Activated T-helper 1 cell treated with Interleukin-2 at 50 U/mL for 16 hours (primary cell): ENCODE measurements at places on chromosomes 11 and 22.
A peak's percentile ranks its signal among the peaks of the same experiment; 100 is the strongest.

DNA sequence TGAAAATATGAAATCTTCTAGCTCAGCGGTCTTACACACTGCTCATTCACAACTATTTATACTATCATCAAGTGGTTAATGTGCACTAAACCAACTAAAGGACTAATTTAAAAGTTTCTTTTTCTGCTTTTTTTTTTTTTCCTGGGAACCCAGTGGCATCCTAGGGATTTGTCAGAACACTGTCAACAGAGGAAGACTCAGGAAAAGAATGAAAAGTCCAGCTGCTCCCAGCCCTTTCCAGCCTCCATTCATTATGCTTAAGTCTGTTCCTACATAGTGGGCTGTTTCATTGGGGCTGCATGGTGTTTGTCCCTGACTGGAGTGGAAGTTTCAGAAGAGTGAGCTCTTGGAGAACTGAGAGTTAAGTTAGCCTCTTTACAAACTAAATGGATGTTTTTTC lies 391.1 kb downstream of the AASDHPPT start:
- no peak for DNase-seq

GRCh38 chr11:42526426-42526825 lies 785.4 kb upstream of the API5 start:
- DNase-seq: no peak

- no peak for DNase-seq
Observed at GRCh38 chr11:1225386-1226225, 2.7 kb downstream of the MUC5B start.

DNA sequence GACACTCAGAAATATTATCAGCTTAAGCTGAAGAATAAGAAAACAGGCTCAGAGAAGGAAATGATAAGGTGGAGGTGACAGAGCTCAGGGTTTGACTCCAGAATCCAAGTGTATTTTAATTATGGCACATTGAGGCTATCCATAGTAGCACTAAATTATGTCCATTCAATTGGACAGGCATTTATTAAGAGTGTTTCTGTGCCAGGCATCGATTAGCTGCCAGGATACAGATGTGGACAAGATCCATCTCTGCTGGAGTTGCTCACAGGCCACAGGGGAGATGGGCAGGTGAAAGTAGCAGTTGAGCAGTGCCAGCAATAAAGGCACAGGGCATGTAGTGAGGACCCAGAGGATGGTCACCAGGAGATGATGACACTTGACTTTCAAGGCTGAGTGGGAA lies 592.5 kb downstream of the INSC start:
- DNase-seq: no peak

GRCh38 chr11:10926801-10927211 lies 69.0 kb upstream of the ZBED5 start:
- no peak for DNase-seq

DNA sequence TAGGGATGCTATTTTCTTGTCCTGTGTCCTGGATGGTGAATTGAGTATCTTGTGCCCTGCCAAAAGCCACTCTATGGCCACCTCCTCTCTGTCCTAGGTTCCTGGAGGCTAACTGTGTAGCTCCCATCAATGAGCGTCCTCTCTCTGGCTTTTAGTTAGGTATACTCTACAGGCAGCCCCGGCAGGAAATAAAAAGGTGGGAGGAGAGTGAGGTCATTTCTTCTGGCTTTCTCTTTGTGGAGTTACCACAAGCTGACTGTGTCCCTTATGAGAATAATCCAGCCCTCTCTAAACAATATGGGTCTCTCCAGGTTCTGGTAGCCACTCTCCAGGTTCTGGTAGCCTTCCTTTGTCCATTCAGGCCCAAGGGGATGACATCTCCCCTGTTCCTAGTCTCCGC lies 11.7 kb upstream of the ASPHD2 start:
- DNase-seq: no peak

GRCh38 chr11:133306019-133306418 lies 226.3 kb downstream of the OPCML start:
- no peak for DNase-seq

DNA sequence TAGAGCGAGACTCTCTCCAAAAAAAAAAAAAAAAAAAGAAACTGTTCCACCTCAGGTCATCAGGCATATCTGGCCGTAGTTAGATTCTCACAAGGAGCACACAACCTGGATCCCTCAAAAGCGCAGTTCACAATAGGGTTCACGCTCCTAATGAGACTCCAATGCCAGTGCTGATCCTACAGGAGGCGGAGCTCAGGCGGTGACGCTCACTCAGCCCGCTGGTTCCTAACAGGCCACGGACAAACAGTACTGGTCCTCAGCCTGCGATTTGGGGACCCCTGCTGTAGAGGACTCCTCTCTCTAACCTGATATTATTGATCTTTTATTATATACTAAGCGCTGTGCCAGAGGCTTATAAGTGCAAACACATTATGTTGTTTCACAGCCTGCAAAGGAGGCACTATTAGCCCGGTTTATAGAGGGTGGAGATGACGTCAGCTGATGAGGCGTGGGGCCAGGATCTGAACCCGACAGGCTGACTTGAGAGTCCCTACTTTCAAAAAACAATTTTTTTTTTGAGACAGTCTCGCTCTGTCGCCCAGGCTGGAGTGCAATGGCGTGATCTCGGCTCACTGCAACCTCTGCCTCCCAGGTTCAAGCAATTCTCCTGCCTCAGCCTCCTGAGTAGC lies 4.9 kb upstream of the MAFF start:
- DNase-seq: no peak

DNA sequence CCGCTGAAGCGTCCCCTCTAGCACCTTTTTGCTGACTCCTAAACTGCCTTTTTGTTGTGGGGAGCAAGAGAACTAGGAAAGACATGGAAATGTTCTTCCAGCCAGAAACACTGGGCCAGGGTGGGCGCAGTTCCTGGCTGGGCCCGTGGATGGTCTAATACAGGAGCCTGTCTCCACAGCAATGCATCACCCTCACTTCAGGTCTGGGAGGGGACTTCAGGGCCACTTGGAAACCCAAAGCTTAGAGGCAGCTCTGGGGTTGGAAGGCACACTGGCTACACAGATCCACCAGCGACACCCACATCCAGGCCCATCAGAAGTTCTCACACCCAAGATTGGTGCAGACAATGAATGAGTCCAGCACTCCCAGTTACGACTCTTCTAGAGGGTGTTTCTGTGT lies 120.3 kb downstream of the ETS1 start:
- DNase-seq: no peak

DNA sequence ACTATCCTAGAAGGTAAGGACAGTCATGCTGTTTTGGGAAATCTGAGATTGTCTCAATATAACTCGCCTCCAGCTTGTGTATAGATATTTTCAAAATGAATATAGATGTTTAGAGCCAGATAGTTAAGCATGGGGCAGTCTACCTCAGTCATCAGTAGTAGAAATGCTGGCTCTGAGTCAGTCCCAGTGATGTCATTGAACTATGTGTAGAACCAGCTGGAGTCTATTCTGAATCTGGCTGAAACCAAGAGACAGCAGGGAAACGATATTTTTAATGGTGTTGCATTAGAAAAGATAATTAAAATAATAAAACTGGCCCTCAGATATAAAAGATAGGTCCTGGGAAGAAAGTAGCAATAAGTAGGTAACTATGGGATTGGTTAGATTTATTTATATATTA lies 25.9 kb downstream of the PIWIL4 start:
- no peak for DNase-seq

- DNase-seq: no peak
Observed at GRCh38 chr11:47606731-47607130, 12.5 kb upstream of the C1QTNF4 start.

GRCh38 chr11:534396-535209 lies 773 bp downstream of the HRAS start:
- no peak for DNase-seq

GRCh38 chr11:128550261-128550821 lies 37.0 kb downstream of the ETS1 start:
- DNase-seq: no peak

DNA sequence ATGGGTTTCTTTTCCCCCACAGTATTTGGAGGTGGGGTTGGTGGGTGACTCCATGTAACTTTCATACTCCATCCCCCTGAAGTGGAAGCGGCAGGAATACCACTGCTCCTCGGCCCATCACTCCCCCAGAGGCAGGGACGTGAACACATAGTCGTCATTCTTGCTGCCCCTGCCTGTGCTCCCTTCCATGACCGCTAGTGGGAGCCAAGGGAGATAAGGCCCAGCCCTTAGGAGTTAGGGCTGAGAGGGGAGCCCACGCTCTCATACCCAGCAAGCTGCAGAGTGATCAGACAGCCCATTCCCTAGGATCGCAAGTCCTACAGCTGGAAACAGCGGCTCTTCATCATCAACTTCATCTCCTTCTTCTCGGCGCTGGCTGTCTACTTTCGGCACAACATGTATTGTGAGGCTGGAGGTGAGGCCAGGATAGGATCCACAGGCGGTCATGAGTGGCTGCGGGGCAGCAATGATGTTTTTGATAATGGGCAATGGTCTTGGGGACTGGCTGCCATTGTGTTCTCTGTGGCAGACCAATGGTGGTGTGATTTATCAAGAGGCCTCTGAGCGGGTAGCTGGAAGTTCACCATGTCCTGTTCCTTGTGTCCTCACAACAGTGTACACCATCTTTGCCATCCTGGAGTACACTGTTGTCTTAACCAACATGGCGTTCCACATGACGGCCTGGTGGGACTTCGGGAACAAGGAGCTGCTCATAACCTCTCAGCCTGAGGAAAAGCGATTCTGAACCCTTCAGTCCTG lies 15.9 kb downstream of the RHOG start:
- DNase-seq: peak; percentile 62

GRCh38 chr11:60854847-60855725 lies 664 bp downstream of the PTGDR2 start:
- no peak for DNase-seq

GRCh38 chr11:33912405-33913361 lies 20.8 kb upstream of the LMO2 start:
- no peak for DNase-seq

GRCh38 chr22:50199251-50199721 lies 1.5 kb upstream of the SELENOO start:
- no peak for DNase-seq

- no peak for DNase-seq
Observed at GRCh38 chr11:42778193-42778592, 533.6 kb upstream of the API5 start.

DNA sequence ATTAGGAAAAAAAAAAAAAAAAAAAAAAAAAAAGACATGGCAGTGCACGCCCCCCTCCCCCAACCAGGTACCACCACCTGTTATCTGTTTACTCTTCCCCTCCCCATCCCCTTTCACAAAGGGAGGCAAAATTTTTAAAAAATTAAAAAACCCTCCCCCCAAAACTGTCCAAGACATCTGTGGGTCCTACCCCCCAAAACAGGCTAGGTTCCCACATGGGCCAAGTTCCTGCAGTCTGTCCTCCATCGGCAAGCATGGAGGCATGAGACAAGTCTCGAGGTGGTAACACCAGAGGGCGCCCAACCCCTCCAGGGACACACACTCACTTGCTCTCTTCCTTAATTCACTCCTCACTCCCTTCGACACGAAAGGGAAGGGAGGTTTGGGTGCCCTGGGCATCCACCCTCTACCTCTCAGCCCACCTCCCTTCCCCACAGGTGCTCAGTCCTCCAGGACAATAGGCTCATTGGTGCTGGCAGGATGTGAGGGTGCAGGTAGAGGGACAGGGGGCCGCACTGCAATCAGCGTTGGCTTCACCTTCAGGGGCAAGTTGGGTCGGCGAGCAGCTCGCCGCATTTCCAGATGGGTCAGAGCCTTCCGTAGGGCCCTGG lies 2.2 kb upstream of the TUT1 start:
- peak; percentile 54 for DNase-seq

GRCh38 chr22:17781319-17782031 lies 7.2 kb upstream of the BID start:
- peak; percentile 29 for DNase-seq

- DNase-seq: no peak
Observed at GRCh38 chr11:78417175-78417887, at the start of gene GAB2. Gene GAB2, minus strand, starts transcription at chr11:78417820. Its CDS starts 100 bp downstream, at chr11:78417720.

DNA sequence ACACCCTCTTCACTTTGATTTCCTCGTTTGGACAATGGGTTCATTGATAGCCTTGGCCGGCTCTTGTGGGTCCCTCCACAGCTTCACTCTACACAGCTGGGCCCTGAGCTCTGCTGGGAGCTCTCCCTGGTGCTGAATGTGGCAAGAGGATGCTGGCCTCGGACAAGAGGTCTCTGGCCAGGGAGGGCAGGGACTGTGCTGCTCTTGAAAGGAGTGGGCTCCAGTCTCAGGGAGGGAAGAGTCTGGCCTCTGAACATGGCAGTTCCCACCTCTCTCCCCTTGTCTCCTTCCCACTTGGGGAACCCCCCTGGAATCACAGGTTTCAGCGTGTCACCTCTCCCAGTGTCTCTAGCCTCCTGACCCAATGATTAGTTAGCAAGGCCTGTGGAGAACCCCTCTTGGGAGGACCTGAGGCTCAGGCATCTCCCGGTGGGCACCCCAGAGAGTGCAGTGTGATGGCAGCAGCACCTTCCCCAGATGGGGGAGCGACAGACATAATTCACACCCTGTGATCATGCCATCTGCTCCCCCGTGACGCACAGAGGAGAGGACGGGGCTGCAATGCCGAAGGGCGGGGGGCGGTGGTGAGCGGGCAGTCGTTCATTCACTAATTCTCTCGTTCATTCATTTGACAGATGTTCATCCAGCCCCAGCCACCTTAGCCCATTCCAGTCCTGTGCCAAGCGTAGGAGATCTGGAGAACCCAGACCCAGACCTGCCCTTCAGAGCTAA lies 2.8 kb upstream of the CABP7 start:
- DNase-seq: no peak

- DNase-seq: no peak
Observed at GRCh38 chr11:133926466-133927246, 30.1 kb downstream of the IGSF9B start.

GRCh38 chr11:1873048-1873812 lies 18.5 kb downstream of the PRR33 start:
- DNase-seq: no peak

GRCh38 chr11:68255526-68255925 lies 16.2 kb downstream of the C11orf24 start:
- DNase-seq: no peak

DNA sequence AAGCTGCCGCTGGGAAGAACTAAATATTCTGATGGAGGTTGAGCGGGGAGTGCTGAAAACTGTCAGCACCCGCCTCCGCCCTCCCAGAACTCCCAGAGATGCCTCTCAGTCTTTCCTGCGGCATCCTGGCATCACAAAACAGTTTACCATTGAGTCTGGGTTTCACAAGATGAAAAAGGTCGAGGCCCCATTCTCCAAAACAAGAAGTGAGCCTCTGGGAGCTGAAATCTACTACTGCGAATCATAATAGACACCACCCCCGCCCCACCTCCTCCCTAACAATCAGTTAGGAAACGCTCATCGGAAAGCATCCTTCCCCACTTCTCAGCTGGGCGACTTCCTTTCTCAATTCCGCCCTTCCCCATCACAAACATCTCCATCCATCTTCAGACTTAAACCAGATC lies 1.0 kb downstream of the SUN2 start:
- DNase-seq: no peak
